Nucleus accumbens (tissue), 56 donors: ENCODE measurements at places on chromosomes 13 and 19.

- no peak for DNase-seq
Observed at GRCh38 chr19:45408121-45408520, 1.7 kb downstream of the POLR1G start.

- no peak for DNase-seq
Observed at GRCh38 chr19:35291259-35291658, 702 bp upstream of the MAG start.

- no peak for DNase-seq
Observed at GRCh38 chr19:8498295-8498694, 4.1 kb downstream of the PRAM1 start.

- DNase-seq = no peak
Observed at GRCh38 chr13:21427741-21428140, 31.4 kb downstream of the ZDHHC20 start.

DNA sequence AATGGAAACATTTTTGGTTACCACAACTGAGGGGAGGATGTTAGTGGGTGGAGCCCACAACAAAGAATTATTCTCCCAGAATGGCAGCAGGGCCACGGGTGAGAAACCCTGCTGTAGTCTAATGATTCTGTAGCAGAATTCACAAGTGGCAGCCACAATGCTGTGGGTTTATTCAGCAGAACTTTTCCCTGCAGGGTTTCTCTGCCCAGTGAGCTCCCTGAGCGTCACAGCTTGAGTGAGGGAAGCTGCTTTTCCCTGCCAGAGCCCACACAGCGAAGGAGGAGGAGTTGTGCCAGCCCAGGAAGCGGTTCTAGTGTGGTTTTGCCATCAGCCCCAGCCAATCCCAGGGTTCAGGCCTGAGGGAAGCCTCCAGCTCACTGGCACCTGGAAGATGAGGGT lies 4.4 kb downstream of the ATP12A start:
- no peak for DNase-seq

DNA sequence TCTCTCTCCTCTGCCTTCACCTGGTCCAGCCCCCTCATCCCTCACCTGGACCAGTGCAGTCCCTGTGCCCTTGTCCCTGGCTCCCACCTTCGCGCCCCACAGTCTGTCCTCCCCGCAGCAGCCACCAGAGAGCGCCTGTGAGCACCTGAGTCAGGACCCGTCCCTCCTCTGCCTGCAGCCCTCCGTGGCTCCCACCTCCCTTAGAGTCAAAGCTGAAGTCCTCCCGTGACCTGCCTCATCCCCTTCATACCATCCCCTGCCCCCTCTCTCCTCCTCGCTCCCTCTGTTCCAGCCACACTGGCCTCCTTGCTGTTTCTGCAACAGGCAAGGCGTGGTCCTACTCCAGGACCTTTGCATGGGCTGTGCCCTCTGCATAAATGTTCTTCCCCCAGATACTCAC lies 10.3 kb downstream of the CELF5 start:
- DNase-seq = no peak

GRCh38 chr13:73948848-73949529 lies 185.2 kb downstream of the KLF12 start:
- DNase-seq = no peak

- no peak for DNase-seq
Observed at GRCh38 chr13:110869805-110870706, 44.8 kb downstream of the ANKRD10 start.

GRCh38 chr19:6528544-6529121 lies 2.2 kb upstream of the TNFSF9 start:
- peak; percentile 15 for DNase-seq

- DNase-seq = no peak
Observed at GRCh38 chr13:22198001-22198400, 527.1 kb downstream of the FGF9 start.
